ENCODE measurements at places on chromosomes 6 and 20.
A peak's percentile ranks its signal among the peaks of the same experiment; 100 is the strongest.

DNA sequence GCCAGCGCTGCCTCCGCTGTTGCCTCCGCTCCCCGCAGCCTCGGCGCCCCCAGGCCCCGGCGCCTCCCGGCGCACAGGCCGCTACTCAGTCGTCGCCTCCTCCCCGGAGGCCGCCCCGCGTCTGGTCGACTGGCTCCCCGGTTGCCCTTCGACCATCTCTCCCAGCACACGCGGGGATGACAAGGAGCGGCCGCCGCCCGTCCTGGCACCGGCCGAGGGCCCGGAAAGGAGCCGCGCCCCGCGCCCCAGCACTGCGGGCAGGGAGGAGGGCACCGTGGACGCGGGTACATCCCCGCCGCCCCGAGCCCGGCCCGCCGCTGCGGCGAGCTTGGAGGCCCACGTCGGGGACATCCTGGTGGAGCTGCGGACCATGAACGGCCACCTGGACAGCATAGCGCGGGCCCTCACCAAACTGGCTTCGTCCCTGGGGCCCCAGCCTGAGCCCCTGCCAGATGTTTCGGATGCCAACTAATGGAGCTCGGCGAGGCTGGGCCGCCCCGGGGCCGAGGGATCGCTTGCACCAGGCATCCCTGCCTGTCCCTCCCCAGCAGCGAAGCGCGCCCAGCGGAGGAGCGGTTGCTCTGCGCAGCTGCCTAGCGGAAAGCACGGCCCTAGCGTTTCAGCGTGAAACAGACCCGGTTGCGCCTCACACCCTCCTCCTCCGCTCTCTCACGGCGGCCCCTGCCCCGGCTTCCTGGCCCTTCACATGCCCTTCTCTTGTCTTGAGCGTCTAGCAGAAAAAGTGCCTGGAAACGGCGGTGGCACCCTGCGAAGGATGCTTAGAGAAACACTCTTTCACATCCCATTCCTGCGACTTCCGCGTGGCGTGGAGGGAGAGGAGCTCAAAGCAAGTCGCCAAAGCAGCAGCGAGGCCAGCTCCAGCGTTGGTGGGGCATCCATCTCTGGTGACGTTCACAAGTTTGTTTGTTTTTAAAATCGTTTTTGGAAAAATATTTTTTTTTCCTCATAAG lies 285.8 kb upstream of the SUPT3H start:
- DNase-seq = no peak

- no peak for DNase-seq
Observed at GRCh38 chr20:1456300-1456699, 10.3 kb downstream of the NSFL1C start.

DNA sequence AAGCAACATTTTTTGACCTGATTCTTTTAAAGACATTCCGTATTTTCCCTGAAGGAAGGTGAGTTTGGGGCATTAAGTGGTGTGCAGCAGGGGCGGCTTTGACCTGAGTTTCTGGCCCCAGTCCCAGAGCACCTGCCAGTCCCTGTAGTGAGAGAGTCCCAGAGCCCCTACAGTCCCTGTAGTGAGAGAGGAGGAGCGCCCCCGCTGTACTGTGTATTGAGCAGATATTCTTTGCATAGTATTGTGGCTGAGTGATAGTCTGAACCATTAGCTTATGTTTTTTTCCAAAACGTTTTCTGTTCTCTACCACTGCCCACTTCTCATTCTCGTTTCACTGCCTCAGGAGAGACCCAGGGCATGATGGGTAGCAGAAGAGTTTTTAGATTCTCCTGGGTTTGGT lies 17.2 kb upstream of the SH3BGRL2 start:
- DNase-seq = no peak

DNA sequence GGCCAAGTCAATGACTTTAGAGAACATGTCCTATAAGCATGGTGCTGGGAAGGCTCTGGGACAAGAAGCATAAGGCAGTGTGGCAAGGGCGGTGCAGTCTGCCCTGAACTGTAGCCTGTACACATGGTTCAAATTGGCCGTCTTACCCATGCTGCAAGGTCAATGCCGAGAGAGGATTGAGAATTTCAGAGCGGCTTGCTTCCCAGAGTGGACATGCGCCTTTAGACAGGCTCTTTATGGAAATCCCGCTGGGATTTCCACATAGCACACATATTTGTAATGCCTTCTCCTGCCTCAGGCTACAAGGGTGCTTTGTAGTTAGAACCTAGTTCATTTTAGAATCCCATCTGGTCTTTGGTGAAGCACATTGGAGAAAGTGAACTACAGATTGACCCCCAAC lies 36.1 kb upstream of the CEP162 start:
- DNase-seq = no peak

- peak; percentile 51 for DNase-seq
Observed at GRCh38 chr6:1311400-1312202, at the start of gene FOXQ1. FOXQ1 (plus strand) TSS chr6:1312098; CDS start chr6:1312705, 607 bp downstream.

- DNase-seq = no peak
Observed at GRCh38 chr6:127518191-127518709, 885 bp downstream of the MTCL3 start.

DNA sequence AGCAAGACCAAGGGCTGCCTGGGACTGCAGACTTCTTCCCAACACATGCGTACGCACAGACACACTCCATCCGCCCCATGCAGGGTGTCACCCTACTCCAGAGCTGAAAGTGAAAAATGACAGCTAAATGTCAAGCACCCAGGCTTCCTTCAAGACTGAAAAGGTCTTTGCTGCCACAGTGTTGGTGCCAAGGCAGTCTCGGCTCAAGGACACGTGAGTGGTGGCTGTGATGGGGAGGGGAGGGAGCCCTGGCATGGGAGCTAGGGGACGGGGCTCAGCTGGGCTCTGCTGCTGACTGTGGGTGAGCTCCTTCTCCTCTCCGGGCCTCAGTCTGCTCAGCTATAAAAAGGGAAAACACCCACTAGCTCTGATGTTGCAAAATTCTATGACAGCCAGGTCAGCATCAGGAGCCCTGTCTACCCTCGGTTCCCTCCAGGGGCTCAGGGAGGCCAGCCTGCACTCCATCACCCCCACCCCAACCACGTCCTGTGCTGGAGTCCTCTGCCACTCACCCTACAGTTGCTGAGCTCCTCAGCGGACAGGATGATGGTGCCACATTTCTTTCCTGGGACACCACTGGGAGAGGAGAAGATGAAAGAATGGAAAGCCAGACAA lies 47.6 kb downstream of the CPNE5 start:
- DNase-seq = no peak

DNA sequence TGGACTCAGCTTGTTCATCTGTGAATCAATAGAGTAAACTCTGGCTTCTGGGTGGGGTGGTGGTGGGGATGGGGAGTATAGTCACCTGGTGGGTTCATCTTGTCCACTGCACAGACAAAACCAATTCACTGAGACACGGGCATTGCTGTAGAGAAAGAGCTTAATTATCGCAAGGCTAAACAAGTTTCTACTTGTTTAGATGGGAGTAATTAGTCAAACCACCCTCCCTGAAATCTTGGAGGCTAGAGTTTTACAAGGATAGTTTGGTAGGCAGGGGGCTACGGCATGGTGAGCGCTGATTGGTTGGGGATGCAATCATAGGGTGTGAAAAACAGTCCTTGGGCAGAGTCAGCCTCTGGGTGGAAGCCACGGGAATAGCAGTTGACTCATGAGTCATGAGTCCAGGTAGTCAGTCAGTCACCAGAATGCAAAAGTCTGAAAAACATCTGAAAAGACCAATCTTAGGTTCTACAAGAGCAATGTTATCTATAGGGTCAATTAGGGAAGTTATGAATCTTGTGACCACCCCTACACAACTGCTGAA lies 77.8 kb downstream of the STMND1 start:
- no peak for DNase-seq

DNA sequence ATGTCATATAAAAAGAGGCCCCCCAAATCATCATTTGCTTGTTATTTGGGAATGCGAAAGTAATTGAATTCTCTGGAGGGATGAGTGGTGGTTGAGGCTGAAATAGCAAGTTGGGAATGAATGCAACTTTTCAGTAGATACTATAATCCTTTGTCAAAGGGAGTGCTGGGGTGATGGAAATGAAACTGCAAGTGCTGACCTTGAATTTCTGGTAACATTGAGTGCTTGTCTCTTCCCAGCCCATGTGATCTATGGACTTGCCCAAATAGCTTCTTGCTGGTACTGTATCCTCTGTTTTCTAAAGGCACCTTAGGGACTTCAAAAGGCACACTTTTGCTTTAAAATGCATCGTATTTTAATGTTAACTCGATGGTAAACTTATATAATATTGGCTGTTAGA lies 14.8 kb downstream of the PAQR8 start:
- no peak for DNase-seq

DNA sequence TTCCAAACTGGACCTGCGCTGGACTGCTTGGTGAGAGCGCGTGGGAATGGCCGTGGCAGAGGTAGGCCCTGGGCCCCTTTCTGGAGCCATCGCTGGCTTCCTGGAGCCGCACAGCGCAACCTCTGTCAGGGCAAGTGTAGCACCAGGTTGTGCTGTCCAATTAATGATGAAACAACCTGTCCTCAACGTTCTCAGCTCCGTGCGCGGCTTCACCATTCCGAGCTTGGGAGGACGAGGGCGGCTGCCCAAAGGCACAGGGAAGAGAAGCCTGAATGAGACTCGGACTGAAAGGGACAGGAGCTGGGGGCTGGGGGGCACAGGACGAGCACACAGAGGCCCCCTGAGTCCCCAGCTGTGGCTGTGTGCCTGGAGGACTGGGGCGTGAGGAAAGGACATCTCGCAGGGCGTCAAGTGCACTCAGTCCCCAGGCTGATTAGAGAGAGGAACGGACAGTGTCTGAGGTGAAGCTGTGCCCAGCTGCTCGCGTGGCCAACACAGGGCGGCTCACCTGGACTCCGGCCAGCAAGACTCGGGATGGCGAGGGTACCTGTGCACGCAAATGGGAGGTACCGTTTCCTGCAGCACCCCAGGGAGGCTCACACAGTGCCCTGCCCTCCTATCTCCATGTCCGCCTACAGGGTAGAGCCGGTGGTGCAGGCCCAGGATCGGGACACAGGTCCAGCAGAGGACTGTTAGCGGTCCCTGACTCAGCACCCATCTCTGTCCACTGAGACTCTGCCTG lies 403.3 kb downstream of the TAF4 start:
- no peak for DNase-seq

DNA sequence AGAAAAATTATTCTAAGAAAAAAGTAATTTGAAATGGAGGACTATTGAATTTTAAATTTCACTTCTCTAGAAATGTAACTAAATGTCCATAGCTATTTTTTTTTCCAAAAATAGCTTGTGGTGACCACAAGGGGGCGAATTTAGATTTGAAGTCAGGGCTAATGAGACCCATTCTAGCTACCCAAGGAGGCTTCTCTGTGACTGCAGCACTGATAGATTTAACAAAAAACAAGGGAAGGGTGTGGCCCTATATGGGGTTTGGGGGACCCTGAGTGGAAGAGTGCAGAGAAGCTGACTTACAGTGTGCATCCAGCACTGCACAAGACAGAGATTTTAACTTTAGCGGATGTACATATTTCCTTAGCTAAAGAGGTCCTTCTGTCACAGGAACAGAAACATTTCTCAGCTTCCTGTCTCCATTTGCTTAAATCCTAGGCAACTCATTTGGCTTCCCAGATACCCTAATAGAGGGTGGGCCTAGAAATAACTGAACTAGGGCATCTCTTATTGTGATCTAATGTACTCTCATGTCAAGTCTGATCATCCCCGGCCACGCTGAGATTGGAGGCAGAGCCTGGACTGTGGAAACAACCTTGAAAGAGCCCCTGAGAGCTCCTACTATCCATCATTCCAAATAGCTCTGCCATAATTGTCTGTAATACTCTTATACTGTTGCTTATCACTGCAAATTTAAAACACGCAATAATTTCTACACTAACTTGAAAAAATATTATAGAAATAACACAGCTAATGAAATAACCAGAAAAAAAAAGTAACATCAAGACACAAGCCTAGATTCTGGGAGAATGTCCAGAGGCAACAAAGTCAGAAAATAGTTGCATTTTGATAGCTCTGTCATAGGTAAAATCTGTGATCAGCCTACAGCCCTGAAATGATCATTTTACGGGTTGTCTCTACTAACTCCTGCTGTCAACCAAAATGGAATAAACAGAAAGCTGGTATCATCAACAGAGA lies 93.6 kb downstream of the SNAP91 start:
- DNase-seq = no peak

DNA sequence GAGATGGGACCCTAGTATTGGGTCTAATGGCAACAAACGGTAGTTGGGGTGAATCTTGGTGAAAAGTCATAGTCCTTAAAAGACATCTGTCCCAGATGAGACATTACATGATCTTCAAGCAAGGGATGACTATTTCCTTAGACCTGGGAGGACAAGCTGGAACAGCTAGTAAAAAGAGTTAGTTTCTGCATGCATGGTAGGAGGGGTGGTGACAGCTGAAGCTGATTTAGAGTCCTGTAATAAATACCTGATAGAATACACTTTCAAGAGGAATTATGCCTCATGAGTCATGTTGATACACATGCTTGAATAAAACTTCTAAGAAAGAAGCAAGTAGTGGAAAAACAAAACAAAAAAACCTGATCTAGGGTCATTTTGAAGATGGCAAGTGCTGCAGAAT lies 247.4 kb downstream of the CD109 start:
- DNase-seq = no peak

GRCh38 chr6:164928057-164928727 lies 381.2 kb downstream of the C6orf118 start:
- no peak for DNase-seq

- DNase-seq = no peak
Observed at GRCh38 chr6:150293423-150294173, 75.2 kb upstream of the IYD start.

- DNase-seq = no peak
Observed at GRCh38 chr20:48295966-48296421, 510.7 kb upstream of the SULF2 start.

DNA sequence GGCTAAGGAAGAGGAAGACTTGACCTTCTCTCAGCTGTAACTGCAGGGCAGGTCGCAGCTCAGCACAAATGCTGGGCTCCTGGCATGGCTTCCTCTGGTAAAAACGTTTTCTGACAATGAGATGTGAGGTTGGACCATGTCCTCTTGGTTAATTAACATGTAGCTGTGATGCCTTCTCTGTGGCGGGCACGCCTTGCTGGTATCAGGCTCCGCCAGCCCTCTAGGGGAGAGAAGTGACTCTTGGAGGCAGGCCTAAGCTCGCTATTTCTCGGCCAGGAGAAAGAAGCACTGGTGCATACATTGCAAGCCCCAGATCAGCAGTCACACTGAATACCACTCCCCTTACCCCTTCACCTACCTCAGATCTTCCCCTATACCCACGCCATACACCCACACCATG lies 65.0 kb downstream of the QRSL1 start:
- no peak for DNase-seq

Measured in mesothelial cell of epicardium (in vitro differentiated cells).